ENCODE measurements at places on chromosomes 4 and X. TPM values are rescaled to one million over a fixed set of nuclear protein-coding genes. Genes with fewer than 3 reads are reported as not detected.

The CENPVL2 gene
- polyA plus RNA-seq = not detected

DNA sequence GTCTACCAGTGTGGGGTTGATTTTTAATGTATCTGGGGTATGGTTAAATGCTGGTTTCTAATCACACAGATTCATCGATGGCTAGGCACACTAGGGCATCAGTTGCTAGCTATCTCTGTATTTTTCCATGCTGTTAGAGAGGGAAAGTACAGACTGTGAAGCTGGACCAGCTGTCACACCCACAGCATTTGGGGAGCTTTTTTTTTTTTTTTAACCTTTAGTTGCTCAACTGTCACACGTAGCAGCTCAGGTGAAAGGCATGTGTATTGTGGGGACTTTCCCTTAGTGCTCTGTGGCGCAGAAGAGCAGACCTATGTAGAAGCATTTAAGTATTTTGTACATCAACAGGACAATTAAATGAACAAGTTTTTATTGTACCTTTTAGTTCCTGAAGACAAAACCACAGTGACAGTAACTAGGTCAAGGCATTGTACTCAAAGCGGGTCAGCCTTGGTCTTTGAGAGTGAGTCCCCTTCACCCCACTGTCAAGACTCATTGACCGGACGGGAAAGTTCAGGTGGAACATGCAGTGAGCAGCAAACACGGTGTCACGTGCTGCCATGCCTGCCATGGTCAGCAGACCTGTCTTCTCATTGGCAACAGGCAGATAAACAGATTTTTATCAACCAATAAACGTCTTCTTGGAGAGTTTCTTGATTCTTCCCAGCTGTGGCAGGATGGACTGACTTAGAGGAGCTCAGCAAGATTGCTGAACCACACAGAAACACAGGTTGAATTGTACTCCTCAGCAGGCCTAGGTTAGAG lies 65.3 kb downstream of the CASP3 start:
- DNase-seq = no peak

The MAGEA12 gene
- not detected for polyA plus RNA-seq

DNA sequence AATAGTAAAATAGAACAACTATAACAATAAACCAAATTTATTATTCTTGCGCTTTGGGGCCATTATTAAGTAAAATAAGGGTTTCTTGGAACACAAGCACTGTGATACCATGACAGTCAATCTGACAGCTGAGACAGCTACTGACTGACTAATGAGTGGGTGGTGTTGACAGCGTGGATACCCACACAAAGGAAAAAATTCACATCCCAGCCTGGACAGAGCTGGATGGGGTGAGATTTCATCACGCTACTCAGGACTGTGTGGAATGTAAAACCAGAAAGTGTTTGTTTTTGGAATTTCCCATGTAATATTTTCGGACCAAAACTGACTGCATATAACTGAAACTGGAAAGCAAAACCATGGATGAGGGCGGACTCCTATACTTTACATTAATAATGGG lies 48.8 kb downstream of the IGFBP7 start:
- DNase-seq = no peak

All from right lung (tissue), 10 donors.